Caco-2 (cell line): ENCODE measurements at places on chromosomes 16 and 17. TPM values are rescaled to one million over a fixed set of nuclear protein-coding genes. Genes with fewer than 3 reads are reported as not detected.

Gene TBC1D3
- total RNA-seq: not detected in 2 replicates

Gene SLC16A6
- 0.95 and 1.0 TPM in 2 replicates for total RNA-seq

Gene STAT3
- total RNA-seq: 72.1 and 73.7 TPM in 2 replicates

Gene KLHL10
- not detected in 2 replicates for total RNA-seq

Gene MRPS23
- 72.9 and 75.1 TPM in 2 replicates for total RNA-seq

Gene CCDC92B
- 0.66 and 1.1 TPM in 2 replicates for total RNA-seq

Gene IRX5
- 27.7 and 28.7 TPM in 2 replicates for total RNA-seq

Gene TBC1D3G
- total RNA-seq: not detected in 2 replicates

Gene MAF
- total RNA-seq: 3.6 and 4.2 TPM in 2 replicates

Gene MT1E
- 0.56 and 2.0 TPM in 2 replicates for total RNA-seq

DNA sequence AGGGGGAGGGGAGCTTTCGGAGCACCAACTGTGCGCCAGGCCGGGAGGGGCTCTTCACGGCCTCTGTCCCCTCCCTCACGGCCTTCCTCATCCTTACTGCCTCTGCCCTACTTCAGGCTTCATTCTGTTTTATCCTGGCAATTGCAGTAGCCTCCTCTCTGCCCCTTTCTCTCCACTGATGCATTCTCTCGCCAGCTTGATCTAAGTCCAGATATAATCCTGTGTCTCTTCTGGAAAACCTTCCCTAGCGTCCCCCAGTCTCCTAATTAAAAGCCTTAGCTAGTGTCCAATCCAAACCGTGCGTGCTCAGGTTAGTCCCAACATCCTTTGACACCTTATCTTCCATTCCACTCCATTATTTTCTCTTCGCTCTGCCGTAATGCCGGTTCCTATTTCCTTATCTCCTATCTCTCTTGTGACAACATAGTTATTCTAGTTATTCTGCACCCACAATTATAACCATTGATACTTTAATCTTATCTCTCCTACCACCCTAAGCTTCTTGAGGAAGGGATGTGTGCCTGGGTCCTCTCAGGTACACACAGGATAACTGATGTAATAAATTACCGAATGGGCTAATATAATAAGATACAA is 869 bp downstream of the ZNF48 start:
- no peak for DNase-seq

- no peak for DNase-seq
Observed at GRCh38 chr17:12592941-12593340, 72.7 kb upstream of the MYOCD start.

DNA sequence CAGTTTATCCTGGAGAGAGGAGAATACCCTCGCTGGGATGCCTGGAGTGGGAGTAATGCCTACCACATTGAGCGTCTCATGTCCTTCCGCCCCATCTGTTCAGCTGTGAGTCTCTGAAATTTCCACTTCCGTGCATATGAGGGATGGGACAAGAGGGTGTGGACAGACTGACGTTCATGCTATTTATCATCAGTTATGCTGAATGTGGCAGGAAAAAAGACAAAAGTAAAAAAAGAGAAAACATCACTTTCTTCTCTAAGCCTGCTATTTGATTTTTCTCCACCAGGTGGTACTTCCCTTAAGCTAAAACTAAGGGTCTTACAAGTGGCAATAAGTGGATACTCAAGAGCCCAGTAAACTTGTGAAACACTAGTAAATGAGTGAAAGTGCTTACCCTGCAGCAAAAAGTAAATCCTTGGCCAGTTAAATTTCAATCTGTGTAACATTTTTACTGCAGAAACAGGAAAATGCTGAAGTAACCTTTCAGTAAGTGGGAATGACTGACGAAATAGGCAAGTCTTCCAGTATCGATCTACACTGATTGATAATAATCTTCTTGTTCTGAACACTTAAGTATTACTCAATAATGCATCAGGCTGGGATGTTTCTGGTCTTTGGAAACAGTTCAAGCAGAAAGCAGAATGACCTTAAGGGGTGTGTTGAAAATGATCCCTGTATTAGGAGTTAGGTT is 5.6 kb downstream of the CRYBA1 start:
- peak; percentile 29 for DNase-seq

DNA sequence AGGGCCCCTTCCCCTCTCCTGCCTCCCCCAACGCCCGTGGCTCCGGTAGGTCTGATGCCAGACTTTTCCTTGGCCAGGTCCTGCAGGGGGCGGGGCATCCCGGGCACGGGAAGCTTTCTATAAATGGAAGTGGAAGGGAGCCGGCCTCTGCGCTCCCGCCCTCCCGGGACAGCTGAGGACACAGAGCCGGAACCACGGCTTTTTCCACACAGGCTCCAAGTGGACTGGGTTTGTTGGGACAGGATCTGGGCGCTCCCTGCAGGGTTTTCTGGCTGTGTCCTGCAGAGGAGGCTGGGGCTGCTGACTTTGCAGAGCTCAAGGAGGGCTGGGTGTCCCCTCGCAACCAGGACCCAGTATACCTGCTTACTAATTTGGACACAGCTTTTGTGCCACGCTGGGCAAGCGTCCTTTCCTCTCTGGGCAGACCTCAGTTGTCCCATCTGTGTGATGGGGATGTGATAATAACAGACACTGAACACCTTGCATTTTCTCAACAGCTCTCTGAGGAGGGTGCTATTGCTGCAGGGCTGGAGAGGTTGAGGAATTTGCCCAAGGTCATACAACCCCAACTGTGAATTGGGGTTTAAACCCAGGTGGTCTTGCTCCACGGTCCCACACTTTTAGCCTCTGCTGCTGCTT is 1.8 kb downstream of the TNS4 start:
- DNase-seq: peak; percentile 68

GRCh38 chr17:58398574-58399266 is 18.6 kb downstream of the RNF43 start:
- DNase-seq: no peak

DNA sequence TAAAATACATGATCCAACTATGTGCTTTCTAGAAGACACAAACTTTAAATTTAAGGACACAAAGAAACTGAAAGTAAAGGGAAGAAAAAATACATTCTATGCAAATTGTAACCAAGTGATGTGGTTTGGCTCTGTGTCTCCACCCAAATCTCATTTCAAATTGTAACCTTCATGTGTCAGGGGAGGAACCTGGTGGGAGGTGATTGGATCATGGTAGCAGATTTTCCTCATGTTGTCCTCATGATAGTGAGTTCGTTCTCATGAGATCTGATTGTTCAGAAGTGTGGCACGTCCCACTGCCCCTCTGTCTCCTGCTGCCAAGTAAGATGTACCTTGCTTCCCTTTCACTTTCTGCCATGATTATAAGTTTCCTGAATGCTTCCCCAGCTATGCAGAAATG is 15.0 kb downstream of the OR1A1 start:
- DNase-seq: no peak

- DNase-seq: no peak
Observed at GRCh38 chr17:63450551-63450950, 4.4 kb upstream of the CYB561 start.

DNA sequence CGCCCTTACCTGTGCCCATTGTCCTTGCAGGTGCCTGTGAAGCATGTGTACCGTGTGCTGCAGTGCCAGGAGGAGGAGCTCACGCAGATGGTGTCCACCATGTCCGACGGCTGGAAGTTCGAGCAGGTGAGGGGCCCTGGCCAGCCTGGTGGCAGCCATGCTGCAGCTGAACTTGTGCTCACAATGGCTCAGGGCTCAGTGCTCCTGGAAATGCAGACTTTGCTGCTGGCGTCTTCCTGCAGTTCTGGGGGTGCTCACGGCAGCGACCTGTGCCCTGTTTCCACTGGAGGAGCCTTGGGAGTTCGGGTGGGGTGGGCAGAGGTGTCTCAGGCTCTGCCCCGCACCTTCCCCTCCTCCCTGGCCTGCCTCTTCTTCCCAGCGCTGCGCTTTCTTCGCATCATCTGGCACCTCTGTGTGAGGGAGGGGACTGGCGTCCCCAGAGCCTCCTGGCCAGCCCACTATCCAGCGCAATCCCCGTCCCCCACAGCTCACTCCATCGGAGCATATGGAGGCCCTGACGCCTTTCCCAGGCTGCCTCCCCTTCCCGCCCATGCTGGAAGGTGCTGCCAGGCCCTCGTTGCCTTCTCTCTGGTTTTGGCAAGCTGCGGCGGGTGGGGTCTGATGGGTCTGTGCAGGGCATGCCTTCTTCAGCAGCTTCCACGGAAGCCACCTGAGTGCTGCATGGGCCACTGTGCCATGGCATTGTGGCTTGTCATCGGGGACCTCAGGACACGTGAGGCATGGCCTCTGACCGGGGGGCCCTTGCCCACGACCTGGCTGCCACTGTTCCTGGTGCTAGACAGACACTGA is 17.7 kb downstream of the KCTD5 start:
- DNase-seq: no peak

- DNase-seq: no peak
Observed at GRCh38 chr17:27491713-27492190, 35.5 kb downstream of the KSR1 start.

GRCh38 chr17:44061446-44061845 is 5.0 kb downstream of the LSM12 start:
- no peak for DNase-seq

GRCh38 chr17:32723310-32723955 is 153.5 kb downstream of the MYO1D start:
- DNase-seq: no peak

GRCh38 chr16:68082629-68083238 is 2.4 kb upstream of the NFATC3 start:
- DNase-seq: no peak

DNA sequence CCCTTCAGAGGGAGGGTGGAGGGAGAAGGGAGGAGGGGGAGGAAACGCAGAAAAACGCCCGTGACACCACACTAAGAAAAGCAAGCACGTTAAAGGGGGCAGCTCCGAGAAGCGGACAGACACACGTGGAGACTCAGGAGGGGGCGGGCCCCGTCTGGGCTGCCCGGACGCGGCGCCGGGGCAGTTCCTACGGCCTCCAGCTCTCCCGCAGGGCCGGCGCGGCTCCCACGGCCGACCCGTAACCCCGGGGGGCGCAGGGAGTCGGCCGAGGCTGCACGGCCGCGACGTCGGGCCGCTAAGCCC is 362 bp downstream of the KLHDC4 start:
- DNase-seq: no peak

DNA sequence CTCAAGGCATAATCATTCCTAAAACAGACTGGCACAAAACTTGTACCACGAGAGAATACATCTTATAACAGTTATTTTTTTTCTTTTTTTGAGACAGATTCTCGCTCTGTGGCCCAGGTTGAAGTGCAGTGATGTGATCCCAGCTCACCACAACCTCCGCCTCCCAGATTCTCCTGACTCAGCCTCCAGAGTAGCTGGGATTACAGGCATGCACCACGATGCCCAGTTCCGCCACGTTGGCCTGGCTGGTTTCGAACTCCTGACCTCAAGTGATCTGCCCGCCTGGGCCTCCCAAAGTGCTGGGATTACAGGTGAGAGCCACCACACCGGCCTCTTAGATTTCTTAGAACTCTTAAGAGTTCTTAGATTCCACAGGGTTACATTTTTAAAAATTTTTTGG is 4.1 kb downstream of the NUFIP2 start:
- DNase-seq: no peak

DNA sequence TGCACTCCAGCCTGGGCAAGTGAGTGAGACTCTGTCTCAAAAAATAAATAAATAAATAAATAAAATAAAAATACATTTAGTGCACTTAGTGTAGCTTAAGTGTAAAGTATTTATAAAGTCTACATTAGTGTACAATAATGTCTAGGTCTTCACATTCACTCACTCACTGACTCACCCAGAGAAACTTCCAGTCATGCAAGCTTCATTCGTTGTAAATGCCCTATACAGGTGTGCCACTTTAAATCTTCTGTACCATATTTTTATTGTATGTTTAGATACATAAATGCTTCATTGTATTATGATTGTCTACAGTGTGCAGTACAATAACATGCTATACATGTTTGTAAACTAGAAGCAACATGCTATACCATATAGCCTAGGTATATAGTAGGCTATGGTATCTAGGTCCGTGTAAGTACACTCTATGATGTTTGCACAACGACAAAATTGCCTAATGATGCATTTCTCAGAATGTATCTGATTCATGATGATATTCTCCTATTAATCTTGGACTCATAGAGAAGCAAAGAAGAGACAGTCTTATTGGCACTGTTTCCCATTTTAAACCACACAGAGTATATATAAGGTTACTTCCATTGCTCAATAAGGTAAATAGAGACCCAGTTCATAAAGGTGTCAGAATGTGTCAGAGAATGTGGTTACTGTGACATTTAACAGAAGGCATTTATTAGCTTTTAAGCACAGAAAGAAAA is 1314.9 kb downstream of the CDH11 start:
- DNase-seq: no peak

DNA sequence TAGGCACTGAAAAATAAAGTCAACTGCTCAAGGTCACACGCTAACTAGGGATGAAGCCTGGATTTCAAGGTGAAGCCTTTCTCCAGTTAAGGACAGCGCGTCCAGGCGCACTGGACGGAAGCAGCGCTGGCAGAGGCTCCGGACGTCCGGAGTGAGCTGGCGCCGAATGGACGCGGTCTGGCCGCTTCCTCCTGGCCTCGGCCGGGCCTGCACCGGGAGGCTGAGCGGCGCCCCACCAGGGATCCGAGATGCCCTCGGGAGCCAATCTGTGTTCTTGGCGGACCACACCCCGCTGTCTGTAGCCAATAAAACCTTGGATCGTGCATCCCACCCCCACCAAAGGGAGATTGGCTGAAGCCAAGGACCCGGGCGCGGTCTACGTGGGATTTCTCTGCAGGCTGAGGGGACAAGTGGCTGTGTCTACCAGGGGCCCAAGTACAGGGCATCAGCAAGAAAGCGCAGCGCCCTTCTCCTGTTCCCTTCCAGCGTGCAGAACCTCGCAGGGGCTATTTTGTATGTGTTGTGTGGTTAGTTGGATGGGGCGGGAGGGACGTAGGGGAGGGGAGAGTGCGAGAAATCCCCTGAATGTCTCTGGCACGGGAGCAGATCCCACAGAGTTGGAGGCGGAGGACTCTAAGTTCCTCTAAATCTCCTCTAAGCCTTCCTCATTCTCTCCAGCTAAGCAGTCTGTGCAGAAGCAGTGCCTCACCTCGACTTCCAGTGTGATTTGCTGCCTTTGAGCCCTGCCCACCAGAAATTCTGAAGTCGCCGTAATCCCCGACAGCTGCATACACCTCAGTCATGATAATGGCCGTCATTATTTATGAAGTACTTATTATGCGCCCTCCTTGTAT is 2.5 kb upstream of the AKAP10 start:
- DNase-seq: no peak

DNA sequence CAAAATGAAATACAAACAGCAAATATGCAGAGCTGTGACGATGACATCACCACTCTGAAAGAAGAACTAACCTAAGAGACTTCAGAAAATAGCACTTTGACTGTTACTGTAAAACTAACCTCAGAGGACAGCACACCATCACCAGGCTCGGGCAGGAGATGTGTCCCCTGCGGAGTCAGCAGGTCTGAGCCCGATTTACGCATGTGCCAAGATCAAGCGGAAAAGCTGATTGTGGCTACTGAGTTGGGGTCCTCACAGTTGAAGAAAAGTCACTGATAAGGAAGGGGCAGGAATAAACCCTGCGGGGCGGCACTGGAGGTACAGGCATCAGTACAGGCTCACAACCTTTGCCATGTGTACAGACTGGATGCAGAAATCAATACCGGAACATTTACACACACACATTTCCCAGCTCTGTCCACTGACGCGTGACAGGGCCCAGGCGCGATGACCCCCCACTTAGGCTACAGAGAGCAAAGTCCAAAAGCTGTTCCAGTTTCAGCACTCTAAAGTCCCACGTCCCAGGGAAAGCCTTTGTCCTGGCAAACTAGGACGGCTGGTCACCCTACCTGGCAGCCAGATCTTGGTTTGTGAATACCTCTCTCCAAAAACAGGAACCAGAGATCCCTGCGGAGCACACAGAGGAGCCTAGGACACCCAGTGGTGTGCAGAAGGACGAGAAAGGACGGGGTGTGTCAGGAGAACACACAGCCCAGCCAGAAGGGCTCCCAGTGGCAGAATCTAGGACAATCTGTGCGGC is 21.5 kb downstream of the TRAP1 start:
- DNase-seq: no peak

GRCh38 chr17:59684967-59685366 is 22.3 kb downstream of the PTRH2 start:
- DNase-seq: no peak
